ENCODE measurements at places on chromosomes 1 and 21.

- no peak for DNase-seq
Measured at GRCh38 chr1:103457886-103458455, 67.5 kb upstream of the RNPC3 start.

DNA sequence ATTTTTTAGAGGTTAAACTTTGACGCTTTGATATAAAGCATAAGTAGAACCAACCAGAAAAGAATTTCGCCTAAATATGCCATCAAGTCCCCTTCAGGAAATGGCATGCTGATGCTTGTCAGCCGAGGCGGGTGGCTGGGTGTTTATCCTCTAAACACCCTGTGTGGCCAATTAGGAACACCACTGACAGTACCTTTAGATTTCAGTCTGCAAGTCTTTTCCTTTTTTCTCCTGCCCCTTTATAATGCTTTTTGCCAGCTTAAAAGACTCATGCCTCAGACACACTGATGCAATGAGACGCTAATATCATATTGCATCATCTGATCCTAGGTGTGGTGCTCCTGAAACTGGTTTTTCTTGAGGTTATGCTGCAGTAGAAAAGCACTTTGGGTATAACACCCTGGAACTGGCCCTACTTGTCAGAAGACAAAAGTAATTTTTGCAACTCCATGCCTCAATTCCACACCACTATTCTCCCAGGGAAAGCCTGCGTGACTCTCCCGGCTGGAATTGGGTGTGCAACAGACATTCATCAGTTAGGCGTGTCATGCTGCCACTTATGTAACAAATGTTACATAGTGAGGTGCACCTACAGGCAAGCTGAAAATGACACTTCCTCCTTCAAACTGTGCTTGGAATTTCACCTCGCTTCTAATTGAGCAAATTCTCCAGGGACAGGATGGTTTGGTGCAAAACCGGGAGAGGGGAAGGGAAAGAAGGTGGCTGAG is 2.0 kb upstream of the RCC2 start:
- no peak for DNase-seq

DNA sequence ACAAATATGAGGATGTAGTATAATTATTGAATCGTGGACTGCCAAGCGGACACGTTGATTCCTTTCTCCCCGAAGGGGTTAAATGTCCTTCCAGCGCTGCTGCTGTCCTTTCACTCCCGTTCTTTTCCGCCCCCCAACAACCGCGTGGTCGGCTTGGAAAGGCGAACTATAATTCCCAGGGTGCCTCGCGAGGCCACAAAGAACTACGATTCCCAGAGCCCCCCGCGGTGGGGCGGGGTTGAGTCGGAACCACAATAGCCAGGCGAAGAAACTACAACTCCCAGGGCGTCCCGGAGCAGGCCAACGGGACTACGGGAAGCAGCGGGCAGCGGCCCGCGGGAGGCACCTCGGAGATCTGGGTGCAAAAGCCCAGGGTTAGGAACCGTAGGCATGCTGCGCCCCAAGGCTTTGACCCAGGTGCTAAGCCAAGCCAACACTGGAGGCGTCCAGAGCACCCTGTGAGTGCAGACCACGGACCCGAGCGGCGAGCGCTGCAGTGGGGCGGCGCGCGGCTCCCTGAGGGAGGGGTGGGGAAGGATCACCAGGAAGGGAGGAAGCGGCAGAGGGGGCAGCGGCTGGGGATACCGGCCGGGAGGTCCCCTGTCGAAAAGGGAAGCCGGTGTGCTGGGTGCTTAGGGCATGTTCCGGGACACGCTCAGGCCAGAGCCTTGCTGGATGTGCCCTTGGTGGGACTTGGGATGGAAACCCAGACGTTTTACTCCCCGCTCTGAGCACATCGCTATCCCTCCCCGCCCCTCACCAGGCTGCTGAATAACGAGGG is at the start of gene LAMTOR2:
TSS of gene LAMTOR2 (plus strand) at position 283 of the 781 bp plus-strand sequence. CDS start at position 391, 108 bp downstream.
- DNase-seq = peak; percentile 84

DNA sequence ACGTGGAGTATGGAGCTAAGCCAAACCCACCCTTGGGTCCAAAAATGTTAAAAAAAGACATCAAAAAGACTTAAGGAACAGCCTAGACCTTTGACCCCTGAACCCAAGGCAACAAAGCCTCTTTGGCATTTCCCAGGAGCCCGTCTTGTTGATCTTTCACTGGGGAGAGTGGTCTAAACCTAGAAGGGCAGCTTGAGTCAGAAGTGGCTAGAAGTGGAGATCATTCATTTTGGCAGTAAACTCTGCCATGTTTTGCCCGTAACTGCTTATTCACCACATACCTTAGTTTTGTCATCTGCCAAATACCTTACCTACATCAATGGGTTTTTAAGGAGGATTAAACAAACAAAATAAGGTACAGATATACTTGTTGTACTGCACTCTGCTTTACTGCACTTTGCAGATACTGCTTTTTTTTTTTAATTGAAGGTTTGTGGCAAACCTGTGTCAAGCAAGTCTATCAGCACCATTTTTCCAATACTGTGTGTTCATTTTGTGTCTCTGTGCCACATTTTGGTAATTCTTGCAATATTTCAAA is 1.7 kb upstream of the CTSE start:
- no peak for DNase-seq

- no peak for DNase-seq
Measured at GRCh38 chr1:220991959-220992704, 112.9 kb downstream of the HLX start.

DNA sequence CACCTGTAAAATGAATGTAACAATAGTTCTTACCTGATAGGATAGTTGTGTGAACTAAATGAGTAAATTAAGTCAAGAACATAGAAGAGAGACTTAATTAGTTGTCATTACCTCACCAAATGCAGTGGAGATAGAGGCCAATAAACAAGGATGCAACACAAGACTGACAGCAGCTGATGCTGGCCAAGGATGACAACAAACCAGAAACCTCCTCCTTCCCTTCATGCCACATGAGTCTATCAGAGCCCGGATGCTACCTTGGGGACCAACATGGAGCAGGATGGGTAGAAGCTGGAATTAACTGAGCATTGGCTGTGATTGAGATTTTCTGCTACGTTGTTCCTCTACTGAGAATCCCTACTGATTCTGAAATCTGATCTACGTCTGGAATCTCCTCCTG is 30.3 kb upstream of the USP1 start:
- no peak for DNase-seq

DNA sequence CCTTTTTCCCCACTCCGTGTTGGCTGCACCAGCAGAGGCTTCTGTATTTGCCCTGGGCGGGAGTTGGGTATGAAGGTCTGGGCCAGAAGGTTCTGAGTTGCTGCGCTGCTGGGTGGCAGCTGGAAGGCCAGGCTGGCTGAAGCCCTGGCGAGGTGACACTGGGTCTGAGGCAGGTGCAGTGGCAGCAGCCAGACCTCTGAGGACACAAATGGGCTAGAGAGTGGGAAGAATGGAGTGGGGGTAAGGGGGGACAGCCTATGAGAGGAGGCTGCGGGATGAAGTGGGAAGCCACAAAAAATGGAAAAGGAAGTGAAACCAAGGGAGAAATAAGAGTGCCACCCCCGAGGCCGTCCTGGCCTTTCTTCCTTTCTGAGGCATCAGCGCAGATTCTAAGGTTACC is 53.2 kb downstream of the STX6 start:
- no peak for DNase-seq

DNA sequence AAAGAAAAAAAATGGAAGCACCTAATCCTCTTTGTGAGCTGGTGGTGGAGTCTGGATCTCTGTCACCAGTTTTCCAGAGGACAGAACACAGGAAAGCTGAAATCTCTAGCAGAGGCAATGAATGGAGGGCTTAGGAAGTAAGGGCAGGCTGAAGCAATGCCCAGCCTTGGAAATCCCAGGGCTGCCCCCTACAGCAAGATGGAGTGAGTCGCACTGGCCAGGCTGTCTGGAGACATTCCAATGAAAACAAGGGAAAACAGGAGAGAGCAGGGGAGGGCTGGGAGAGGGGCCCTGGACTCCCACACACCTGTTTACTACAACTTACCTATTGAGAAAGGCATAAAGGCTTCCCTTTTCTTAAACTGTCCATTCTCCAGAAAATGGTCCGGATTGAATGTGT is 25.9 kb downstream of the CYP2J2 start:
- no peak for DNase-seq

- no peak for DNase-seq
Measured at GRCh38 chr1:43990271-43991199, 864 bp upstream of the CCDC24 start.

- DNase-seq = no peak
Measured at GRCh38 chr1:163823017-163823416, 501.3 kb downstream of the NUF2 start.

- no peak for DNase-seq
Measured at GRCh38 chr1:56627636-56628039, 17.5 kb upstream of the PRKAA2 start.

DNA sequence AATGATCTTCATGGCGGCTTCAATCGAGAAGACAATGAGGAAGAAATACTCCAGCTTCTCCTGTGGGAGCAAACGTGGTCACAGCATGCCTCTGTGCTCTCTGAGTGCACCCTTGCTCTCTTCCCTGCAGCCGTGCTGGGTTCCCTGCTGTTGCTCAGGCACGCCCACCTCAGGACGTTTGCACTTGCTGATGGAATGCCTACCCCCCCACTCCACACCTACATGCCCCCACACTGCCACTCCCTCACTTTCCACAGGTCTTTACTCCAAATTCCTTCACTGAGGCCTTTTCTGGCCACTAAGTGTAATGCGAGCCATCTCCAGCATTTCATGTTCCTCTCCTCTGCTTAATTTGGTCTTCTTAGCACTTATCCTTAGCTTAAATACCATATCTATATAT is 18.3 kb downstream of the CACNA1S start:
- no peak for DNase-seq

- DNase-seq = no peak
Measured at GRCh38 chr1:152047413-152047729, 10.6 kb upstream of the S100A11 start.

DNA sequence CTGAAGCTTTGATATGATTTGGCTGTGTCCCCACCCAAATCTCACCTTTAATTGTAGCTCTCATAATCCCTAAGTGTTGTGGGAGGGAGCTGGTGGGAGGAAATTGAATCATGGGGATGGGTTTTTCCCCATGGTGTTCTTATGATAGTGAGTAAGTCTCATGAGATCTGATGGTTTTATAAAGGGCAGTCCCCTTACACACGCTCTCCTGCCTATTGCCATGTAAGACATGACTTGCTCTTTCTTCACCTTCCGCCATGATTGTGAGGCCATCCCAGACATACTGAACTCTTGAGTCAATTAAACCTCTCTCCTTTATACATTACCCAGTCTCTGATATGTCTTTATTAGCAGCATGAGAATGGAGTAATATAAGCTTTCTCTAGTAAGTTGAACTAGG is 261.9 kb downstream of the HLX start:
- no peak for DNase-seq

Data from SW 1271 (cell line).